Right lobe of liver (tissue), 6 donors: ENCODE measurements at places on chromosomes 7 and 10. TPM values are rescaled to one million over a fixed set of nuclear protein-coding genes. Genes with fewer than 3 reads are reported as not detected.

GRCh38 chr10:5814110-5815107 lies 1.2 kb upstream of the GDI2 start:
- DNase-seq, result no peak

GRCh38 chr7:126411032-126411820 lies 841.5 kb downstream of the GRM8 start:
- DNase-seq, result no peak

DNA sequence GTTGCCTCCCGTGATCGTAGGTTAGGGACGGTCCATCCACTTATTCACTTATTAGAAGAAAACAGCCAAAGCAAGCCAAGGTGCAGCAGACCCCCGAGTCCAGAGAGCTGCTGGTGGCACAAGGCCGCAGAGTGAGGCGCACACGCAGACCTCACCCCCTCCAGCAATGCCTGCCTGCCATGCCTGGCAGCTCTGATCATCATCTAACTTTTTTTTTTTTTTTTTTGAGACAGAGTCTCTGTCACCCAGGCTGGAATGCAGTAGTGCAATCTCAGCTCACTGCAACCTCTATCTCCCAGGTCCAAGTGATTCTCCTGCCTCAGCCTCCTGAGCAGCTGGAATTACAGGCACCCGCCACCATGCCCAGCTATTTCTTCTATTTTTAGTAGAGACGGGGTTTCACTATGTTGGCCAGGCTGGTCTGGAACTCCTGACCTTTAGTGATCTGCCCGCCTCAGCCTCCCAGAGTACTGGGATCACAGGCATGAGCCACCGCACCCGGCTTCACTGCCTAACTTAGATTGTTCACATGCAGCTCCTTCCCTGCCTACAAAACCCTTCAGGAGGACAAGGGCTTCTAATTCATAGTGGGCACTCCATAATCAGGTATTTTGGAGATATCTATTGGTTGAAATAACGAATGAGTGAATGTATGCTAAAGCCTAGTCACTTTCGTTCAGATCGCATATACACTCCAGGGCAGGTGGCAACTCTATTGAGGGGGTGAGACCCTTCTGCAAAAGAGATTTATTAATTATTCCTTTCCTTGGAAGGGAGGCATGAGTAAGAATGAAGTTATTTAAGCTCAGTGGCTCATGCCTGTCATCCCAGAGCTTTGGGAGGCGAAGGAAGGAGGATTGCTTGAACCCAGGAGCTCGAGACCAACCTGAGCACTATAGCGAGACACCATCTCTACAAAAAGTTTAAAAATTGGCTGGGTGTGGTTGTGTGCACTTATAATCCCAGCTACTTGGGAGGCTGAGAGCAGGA lies 15.9 kb downstream of the TRIM56 start:
- DNase-seq, result no peak

PON3 gene
- total RNA-seq, result 170 TPM

STX1A gene
- total RNA-seq, result 1.7 TPM

- no peak for DNase-seq
Measured at GRCh38 chr10:52956861-52957260, 184.3 kb upstream of the MBL2 start.

DNA sequence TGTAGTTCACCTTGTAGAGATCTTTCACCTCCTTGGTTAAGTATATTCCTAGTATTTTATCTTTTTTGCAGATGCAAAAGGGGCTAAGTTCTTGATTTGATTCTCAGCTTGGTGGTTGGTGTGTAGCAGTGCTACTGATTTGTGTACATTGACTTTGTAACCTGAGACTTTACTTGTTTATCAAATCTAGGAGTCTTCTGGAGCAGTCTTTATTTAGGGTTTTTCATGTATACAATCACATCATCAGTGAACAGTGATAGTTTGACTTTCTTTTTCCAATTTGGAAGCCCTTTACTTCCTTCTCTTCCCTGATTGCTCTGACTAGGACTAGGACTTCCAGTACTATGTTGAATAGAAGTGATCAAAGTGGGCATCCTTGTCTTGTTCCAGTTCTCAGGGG lies 33.8 kb downstream of the GPR22 start:
- no peak for DNase-seq

GRCh38 chr7:135233570-135233969 lies at the start of gene STRA8:
Gene STRA8 (plus strand): TSS chr7:135233838. CDS start chr7:135240525, 6,687 bp downstream.
- no peak for DNase-seq

GRCh38 chr10:89100680-89101079 lies 106.4 kb downstream of the CH25H start:
- no peak for DNase-seq

DNA sequence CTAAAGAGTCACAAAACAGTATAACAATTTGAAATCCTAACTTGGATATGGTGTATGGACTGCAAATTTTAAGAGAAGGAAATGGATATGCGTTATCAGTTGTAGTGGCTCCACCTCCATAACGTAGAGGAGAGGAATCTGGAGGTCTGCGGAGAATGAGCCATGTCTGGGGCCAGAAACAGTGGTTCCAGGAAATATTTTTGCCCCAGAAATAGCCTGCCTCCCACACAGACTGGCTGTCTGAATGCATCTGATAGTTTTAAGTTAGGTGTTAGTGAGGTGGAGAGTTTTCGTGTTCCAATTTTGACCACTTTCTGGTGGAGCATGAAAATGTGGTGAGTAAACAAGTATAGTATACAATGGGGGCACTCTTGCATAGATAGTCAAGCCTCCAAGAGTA lies 1.6 kb downstream of the PHTF2 start:
- DNase-seq, result no peak

- no peak for DNase-seq
Measured at GRCh38 chr7:25180592-25180923, 47.7 kb downstream of the NPVF start.

- DNase-seq, result no peak
Measured at GRCh38 chr10:61197057-61197456, 253.1 kb upstream of the RHOBTB1 start.

GRCh38 chr10:4081685-4082111 lies 296.7 kb upstream of the KLF6 start:
- DNase-seq, result no peak

DTX2 gene
- 12.8 TPM for total RNA-seq

MOGAT3 gene
- total RNA-seq, result 8.4 TPM

DNA sequence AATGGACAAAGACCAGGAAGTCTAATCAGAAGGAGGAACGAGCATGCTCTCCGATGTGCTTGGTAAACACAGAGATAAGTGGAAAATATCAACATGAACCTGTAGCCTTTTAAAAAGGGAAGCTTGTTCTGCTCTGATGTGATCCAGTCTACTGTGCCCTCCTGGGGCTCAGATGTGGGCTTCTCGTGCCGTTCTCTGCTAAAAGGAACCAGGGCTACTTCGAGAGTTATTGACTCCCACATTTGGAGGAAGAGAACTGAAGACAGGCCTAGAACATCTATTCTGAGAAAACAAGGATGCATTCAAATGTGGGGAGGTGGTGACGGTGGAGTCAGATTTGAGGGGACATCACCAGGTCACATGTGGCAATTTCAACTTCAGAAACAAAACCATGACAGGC lies 325.4 kb downstream of the GLRX3 start:
- no peak for DNase-seq

PRPS1L1 gene
- not detected for total RNA-seq

DNA sequence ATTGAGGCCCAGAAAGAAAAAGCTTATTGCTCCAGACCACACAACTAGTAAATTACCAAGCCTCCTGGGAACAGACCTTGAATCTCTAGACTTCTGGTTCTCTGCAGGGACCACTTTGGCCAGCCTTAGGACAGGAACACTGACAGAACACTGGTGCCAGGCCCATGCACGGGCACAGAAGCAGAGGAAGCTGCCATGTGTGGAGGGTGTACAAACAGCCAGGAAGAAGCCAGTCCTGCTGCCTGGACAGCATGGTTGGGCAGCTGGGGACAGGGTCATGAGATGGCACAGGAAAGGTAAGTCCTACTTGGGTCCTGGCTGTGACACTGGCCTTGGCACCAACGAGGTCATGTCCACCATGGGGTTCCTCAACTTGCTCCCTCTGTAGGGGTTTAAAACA lies 19.2 kb downstream of the MMRN2 start:
- DNase-seq, result no peak

DNA sequence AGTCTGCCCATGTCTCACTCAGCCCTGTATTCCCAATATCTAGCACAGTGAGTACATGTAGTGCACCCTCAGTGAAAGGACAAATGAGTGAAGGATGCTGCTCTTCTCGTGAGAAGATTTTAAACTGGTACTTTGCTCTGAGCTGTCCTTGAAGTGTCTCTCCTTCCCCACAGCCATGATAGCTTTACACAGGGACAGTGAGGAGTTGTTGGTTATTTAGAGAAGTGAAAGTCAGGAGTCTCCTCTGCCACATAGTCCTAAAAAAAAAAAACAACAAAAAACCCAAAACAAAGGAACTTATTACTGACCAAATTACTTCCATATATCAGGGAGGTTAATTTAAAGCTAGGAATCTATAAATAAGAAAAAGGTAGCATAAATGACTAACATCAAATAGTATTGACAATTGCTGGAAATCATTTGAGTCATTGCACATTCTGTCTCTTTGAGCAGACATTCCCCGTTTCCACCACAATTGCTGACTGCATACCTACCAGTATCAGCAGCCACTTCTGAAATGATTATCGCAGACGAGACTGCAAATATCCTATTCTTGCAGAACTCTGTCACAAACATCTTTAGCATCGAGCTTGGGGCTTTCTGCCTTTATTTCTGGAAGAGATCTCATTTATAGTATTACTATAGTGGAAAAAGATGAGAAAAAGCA lies 202.1 kb downstream of the PTEN start:
- no peak for DNase-seq

DNA sequence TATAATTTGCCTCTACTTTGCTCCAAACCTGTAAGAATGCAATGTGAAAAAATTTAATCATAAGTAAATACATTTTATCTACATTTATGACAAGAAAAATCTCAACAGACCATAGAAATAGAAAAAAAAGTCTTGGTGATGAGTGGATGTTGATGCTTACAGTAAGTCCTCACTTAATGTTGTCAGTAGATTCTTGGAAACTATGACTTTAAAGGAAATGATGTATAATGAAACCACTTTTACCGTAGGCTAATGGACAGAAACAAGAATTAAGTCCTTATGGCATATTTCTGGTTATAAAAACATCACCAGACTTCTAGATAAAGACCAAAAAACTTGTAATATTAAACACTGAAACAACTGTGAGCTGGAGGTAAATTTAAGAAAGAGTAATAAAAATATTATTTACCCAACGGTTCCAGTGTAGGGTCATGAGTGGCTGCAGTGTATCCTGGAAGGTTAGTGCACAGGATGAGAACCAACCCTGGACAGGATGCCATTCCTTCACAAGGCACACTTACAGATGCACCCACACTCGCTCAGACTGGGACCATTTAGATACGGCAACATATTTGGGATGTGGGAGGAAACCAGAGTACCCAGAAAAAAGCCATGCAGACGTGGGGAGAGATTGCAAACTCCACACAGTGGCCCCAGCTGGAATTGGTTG lies 76.3 kb downstream of the GLCCI1 start:
- DNase-seq, result no peak

GRCh38 chr10:31930023-31930751 lies 1.6 kb upstream of the ARHGAP12 start:
- DNase-seq, result no peak

DNA sequence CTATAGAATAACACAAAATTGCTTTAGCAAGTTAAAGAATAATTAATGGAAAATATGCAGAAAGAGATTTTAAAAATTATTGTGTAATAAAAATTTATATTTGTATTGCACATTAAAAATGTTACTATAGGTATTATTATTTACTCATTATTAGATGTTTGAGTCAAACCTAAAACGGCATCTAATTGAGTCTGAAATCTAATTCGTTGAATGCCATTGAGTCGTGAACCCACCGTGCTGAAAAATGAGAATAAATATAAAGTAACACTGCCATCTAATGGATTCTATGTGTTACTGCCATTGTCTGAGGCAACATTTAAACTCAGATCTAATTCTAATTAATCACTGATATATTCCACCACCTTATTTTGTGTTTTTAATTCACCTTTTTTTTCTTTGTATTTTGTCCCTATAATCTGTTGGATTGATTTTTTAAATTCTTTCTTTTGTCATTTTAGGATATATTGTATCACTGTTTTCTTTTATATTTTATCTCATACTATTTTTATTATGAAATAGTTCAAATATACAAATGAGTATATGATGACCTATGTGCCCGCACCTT lies 62.2 kb downstream of the SAMD9 start:
- DNase-seq, result no peak

CPN1 gene
- 47.9 TPM for total RNA-seq

DNA sequence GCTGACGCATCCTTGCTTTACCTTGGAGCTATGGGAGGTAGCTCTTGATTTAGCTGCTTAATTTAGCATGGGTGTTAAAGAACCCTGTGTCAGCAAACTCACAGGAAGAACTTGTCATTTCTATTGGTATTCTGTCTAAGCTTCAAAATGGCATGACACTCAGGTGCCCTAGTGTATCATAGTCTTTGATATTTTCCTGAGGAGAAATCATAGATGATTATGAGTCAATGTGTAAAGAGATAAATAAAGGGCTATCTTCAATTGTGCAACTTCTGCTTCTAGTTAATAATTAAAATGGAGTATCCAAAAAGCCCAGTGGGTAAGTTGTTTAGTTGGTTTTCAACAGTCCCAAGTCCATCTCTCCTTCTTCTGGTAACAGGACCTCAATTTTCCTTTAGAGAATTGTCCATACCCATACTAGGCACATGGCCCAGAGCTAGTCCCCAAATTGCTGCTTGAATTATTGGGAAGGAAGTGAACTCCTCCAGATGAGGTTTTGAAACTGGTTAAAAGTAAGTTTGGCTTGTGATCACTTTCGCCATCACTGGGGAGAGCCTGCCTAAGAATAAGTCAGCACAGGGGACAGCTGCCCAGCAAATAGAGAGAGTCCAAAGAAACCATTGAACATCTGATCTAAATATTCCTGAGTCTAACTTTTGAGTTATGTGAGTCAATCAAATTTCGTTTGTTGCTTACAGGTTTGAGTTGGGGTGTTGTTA lies 169.0 kb upstream of the PHYHIPL start:
- no peak for DNase-seq

LRIT1 gene
- total RNA-seq, result not detected

DNA sequence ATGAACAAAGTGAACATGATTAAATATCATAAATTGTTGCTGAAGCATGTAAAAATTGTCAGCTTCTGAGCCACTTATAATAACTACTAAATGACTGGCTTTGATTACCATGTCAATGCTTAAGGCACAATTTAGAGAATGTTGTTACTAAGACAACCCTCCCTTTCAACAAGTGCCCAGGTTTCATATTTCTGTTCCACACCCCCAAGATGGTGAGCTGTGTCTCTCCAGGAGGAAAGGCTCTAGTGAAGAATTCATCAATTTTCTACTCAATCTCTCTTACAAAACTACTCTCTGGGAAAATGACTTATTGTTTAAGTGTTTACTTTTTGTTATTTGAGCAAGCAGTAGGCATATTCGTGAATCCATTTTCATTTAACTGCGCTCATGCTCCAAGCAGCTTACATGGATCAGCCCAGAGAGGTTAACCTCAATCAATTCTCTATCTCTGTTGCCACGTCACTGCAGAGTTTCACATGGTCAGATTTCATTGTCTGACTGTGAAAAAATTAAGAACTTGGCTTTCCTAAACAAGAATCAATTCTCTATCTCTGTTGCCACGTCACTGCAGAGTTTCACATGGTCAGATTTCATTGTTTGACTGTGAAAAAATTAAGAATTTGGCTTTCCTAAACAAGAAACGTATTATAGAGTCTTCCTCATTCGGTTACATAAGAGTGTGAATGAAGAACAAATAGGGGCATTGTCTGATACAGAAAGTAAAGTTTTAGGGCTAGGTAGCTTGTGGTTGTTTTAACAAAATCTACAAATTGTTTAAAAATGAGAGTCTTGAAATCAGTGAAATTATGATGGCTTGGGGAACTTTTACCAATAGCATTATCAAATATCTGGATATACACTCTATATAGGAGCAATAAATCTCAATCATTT lies 49.7 kb downstream of the CCDC71L start:
- DNase-seq, result no peak

GRCh38 chr10:74786126-74786525 lies 40.3 kb upstream of the KAT6B start:
- no peak for DNase-seq
